ENCODE measurements at places on chromosomes 4 and X.
A peak's percentile ranks its signal among the peaks of the same experiment; 100 is the strongest.

GRCh38 chr4:34950926-34951325, 1293.4 kb downstream of the ARAP2 start:
- DNase-seq: no peak

GRCh38 chr4:8696369-8697127, 104.0 kb downstream of the CPZ start:
- DNase-seq: no peak

DNA sequence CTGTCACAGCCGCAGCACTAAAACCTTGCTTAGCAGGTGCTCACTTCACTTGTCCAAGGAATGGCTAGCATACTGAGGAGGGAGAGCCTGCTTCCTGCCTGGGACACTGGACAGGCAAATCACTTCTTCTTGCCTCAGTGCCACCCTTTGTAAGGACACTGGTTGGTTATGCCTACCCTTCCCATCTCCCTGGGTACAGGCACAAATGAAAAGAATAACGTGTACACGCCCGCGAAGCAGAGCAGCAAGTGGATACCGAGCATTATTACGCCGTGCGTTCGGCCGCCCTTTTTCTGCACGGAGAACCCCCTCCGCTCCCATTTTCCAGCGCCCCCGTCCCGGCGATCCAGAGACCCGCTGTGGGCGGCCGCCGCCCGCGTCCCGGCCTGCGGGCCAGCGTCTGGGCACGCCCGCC, 338 bp upstream of the KLHL2 start:
- peak; percentile 1 for DNase-seq

- no peak for DNase-seq
These were observed 15.8 kb downstream of the SMPX start for GRCh38 chrX:21741869-21742701.

- DNase-seq: no peak
These were observed 46.9 kb upstream of the MAP9 start for GRCh38 chr4:155423671-155424070.

DNA sequence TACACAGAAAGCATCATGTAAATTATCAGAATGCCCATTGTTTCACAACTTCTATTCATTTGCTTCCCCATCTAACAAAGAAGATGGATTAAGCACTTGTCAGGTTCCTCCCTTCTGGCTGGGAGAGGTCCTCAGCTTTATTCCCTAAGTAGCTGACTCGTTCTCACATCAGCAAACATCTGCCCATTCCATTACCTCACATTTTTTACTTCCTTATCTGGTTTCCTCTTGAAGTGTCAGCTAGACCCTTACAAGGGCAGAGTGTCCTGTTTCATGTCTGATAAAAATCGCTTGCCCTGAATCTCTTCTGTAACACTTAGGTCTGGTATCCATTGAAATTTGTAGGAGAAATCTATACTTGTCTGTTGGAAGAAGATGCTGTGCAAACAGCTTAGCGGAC, 34.7 kb downstream of the TMPRSS11A start:
- no peak for DNase-seq

- no peak for DNase-seq
These were observed 207.9 kb upstream of the FAM241A start for GRCh38 chr4:111937368-111937767.

DNA sequence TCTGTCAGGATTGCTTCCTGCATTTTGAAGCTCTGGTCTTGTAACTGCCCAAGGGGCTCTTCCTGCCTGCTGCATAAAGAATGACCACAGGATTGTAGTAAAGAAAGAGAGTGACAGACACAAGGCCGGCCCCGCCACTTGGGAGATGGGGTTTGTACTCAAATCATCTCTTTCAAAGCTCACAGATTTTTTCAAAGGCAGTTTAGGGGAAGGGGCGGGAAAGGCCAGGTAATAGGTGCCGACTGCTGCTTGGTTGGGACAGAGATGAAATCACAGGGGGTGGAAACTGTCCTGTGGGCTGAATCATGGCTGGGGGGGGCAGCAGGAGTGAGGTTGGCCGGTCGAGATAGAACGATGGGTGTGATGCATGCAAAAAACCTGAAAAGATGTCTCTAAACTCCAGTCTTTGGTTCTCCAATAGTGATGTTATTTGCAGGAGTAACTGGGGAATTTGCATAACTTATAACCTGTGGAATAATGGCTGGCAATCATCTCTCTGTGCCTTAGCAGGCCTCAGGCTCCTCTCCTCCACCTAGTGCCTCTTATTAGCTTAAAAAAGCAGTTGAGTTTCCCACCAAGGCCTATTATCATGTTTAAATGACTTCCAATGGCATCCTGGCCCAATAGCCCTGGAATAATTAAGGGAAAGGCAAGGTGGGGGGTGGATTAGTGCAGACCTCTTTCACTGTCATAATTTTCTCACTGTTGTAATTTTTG, 778.4 kb upstream of the FRG1 start:
- DNase-seq: no peak

- no peak for DNase-seq
These were observed 21.4 kb downstream of the MAOB start for GRCh38 chrX:43860646-43861370.

DNA sequence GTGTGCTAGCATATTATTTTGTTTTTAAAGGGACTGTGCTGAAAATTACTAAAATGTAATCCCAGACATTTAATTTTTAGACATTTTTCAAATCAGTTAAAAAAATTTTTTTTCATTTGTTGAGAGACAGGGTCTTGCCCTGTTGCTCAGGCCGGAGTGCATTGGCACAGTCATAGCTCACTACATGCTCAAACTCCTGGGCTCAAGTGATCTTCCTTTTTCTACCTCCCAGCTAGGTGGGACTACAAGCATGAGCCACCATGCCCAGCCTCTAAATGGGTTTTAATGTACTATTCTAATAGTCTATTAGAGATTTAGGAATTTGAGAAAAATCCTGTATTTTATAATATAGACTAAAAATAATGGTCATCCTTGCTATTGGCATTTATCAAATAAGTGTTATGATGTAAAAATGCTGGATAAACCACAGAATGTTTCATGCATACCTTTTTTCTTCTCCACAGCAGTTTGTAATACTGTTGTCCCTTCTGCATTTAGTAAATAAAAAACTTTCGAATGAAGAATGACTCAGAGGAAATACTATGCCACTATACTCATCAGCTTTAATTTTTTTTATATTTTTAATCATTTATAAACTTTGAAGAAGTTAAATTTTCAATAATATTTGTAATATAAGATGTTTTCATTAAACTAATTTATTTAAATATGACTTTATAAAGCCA, 29.9 kb downstream of the CPEB2 start:
- DNase-seq: no peak

DNA sequence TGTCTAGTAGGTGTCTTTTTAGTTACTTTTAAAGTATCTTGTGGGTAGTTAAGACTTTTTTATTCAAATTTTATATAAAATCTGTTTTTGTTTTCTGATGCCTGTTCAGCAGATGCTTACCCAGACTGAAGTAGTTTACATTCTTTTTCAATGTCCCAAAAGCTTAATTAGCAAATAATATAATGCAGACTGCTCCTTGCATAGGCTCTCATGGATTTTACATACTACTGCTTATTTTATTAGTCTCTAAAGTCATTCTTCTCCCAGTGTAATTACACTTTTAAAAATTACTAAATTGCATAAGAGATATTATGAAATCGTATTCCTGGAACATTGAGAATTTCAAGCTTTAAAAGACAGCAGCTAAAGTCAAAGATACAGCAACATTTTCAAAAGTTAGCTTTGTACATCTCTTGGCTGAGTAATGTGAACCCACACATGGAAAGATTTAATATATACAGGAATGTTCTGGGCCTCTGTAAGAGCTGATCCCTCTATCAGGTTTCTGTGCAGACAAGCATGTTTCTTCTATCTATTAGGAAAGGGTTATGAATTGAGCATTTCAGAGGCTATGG, 148.4 kb upstream of the SPRY1 start:
- DNase-seq: no peak

DNA sequence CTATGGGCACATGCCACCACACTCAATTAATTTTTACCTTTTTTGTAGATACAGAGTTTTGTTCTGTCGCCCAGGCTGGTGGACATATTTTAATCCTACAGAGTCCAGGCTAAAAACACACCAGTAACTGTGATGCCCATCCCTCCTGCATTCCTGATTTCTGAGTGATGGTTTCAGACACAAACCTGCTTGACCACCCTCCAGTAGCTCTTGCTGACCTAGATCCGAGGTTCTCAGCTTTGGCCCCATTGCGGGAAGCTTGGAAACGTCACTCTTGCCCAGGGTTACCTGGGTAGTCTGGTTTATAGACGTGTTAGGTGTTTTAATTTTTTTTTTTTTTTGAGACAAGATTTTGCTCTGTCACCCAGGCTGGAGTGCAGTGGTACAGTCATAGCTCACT, 7.5 kb downstream of the CD99 start:
- no peak for DNase-seq

- DNase-seq: no peak
These were observed 6.2 kb upstream of the RTL3 start for GRCh38 chrX:78665342-78665741.

GRCh38 chrX:30301963-30302362, 7.2 kb downstream of the NR0B1 start:
- DNase-seq: no peak

- no peak for DNase-seq
These were observed 95.6 kb downstream of the REPS2 start for GRCh38 chrX:17042037-17042436.

DNA sequence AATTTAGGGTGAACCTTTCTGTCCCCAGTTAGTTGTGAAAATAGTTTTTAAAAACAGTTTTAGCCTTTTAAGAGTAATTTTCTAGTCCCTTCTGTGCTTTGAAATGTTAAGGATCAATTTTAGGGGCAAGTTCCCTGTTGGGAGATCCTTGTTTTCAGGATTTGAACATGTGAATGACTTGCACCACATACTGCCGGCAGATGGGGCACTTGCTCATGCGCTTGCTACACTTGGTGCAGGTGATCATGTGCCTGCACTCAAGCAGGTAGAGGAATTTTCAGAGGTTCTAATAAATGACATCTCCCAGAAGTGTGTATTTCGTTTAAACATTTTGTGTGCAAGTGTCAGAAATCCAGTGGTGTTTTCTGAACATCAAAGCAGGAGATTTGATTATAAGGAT, 195.9 kb downstream of the CHM start:
- DNase-seq: no peak

DNA sequence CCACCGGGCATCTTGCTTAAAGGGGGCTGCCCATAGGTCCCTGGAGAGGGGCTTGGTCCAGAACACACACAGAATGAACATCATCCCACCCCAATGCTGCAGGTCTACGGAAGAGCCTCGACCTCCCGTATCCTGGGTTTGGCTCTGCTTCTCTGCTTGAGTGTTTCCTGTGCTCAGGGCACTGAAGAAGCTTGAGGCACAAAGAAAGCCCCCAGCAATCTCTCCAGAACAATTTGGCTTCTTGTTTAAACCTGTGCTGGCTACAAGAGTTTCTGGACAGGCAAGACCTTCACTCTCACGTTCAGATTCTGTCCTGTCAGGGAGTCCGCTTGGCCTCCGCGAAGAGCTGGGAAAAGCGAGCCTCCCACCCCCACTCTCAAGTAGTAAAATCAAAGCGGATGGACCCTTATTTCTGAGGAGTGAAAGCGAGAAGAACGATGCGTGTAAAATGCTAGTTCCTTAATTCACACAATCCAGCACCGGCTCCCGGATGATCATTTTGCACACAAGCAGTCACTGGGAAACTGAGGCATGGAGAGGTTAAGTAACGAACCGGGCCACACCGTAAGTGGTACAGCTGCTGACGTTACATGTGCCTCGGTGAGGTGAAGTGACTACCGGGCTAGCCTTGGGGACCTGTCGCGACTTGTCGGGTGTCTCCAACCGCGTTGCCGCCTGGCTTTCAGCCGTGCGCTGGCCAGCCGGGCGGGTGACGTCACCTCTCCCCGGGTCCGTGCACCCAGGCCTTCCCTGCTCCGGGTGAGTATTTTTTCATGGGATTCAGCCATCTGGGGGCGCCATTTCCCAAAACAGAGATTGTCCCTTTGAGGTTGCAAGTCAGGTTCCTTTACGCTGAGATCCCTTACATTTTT, 3.1 kb upstream of the SFRP2 start:
- no peak for DNase-seq

DNA sequence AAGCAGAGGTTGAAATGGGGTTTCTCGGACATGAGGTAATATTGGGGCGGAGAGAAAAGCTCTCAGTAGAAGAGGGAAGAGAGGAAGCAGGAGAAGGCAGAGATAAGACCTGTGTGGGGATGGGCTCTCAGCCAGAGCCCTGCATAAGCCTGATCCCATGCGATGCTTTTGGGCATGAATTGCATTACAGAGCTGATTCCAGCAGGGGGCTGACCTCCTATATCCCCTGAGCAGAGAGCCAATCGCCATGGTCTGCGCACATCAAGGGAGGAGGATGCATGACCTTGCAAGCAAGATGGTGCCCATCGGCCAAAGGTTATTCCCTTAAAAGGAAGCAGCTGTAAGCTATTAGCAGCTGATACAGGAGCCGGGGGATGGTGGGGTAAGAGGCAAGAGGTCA, 7.6 kb downstream of the ANOS1 start:
- DNase-seq: no peak

DNA sequence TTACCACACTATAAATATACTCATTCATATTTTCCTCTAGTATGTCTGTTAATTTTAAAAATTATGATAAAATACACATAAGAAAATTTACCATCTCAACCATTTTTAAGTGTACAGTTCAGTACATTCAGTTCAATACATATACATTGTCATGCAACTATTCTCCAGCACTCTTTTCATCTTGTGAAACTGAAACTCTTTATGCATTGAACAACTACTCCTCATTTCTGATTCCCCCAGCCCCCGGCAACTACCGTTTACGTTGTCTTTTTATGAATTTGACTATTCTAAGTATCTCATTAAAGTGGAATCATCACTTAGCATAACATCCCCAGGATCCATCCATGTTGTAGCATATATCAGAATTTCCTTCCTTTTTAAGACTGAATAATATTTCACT, 8.7 kb downstream of the SMARCAD1 start:
- DNase-seq: no peak

DNA sequence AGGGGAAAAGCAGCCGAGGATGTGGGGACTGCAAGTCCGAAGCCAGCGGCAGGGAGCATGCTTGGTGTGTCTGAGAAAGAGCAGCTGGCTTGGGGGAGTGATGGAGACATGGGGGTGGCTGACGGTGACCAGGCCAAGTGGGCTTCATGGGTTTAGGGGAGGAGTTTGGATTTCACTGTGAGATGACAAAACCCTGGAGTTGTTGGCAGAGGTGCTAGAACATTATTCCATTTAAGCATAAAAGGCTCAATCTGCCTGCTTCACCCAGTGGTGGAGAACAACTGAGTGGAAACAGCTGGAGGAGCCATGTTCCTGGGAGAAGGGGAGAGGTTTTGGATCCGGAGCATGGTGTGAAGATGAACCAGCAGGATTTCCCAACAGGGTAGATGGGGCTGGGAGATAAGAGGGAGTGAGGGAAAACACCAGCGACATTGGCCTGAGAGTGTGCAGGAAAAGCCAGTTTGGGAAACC, 318.0 kb upstream of the TAPT1 start:
- DNase-seq: no peak

GRCh38 chrX:70505451-70505841, 60.8 kb downstream of the DLG3 start:
- DNase-seq: no peak

DNA sequence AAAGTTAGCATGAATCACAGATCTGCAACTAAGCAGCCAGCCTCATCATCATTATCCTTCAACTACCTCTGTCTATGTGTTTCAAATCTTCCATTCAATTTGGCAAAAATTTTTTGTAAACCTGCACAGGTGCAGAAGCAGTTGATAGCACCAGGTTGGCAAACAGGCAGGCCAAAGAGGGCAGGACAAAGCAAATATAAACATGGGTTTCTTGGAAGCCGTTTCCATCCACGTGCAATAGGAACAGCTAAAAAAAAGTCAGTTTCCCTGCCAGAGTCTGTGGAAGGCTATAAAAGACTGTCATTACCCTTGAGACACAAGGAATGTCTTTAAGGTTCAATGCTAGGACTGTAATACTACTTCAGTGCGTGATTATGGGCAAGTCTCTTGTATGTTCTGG, 253.2 kb downstream of the PDHA2 start:
- no peak for DNase-seq
